ENCODE measurements at places on chromosomes 6 and 20.

DNA sequence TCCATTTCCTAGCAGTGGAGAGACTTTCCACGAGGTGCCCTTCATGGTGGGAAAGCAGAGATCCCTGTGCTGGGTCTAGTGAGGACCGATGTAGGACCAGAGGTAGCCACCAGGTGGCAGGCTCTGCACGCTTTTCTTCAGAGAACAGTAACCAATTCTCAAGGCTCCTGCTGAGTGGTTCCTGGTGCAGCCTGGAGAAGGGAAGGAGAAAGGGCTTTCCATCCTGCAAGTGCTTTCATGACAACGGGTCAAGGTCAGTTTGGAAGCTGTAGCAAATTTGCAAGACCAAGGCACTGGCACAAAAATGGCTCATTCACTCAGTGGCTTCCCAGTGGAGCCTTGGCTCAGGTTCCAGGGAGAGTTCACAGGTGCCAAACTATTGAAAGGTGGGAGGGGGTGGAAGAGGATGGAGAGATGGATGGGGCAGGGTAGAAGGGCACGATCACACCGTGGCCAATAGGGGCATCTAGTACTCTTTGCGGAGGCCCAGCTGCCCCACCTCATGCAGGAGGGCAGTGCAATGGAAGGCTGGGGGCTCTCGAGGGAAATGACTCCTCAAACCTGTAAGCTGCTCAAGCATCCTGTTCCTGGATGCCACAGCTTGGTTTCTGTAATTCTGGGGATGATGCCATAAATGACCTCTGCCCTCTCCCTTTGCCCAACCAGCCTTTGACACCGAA is 25.5 kb upstream of the KCNK16 start:
- no peak for DNase-seq

GRCh38 chr6:66200390-66200789 is 493.4 kb upstream of the EYS start:
- no peak for DNase-seq

DNA sequence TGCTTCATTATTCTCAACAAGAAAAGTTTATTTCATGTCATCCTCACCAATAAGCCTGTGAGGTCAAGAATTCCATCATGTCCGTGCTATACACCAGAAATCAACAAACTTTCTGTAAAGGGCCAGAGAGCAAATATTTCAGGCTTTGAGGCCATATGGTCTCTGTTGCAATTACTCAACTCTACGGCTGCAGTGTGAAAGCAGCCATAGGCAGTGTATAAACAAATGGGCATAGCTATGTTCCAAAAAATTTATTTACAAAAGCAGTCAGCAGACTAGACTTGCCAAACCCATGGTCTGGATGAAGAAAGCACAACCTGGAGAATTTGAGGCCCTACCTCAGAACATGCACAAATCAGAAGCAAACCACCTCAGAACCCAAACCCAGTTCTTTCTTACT is 118.5 kb downstream of the PCSK2 start:
- DNase-seq = no peak

DNA sequence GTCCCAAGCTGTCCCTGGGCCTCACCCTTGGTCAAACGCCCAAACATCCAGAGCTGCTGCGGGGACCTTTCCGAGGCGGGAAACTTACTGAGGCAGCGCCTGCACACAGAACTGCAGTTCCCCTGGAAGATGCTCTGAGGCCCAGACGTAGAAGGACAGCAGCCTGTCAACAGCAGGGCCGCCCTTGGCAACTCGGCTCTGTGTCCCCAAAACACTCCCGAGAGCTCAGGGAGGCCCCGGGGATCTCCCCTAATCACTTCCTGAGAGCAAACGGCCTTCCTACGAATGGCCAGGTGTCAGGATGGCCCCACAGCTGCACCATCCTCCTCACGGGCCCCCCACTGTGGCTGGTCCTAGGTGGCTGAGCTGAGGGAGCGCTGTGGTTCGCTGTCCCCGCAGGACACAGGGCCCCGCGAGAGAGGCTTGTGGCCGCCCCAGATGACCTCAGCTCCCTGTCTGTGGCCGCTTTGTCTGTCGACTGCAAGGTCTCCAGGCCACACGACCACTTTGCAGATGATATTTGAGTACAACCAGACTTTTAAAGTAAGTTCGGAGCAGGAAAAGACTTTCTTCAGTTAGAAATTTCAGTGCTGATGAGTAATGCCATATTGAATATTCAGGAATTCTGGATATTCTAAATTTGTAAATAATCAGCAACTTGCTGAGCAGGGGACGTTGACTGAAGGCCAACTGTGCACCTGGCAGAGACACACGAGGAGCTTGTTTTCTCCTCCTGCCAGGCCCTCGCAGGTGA is 46.0 kb downstream of the DLL1 start:
- no peak for DNase-seq

DNA sequence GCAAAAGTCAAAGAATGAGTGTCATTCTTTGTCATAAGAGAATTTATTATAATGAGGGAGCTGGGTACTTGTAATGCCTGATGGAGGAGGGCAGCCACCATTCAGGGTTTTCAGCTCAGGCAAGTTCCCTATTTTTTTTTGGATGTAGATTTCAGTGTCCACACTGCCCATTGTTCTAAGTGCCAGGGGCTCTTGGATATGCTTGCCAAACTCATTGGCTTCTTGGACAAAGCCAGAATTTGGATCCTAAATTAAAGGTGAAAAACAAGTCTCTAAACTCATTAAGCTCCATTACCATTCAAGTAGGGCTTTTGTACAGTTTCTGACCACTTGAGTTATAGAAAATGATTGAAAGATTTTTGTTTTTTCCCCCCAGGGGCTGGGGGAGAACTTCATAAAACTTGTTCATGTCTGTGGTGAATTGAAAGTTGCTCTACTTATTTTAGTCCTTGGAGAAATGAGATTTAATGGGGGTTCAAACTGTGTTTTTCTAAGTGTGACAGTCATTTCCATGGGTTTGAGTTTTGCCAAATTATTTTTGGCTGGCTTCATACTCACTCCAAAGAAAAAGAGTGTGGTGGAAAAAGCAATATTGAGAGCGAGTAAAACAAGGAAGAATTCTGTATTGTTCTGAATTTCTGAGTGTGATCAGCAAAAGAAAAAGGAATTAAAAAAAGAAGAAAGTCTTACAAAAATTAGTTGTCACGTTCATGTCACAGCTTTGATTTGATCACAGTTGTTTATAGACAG is 46.0 kb downstream of the TIAM2 start:
- DNase-seq = no peak

Data from iPS DF 19.7 (cell line).